IPS-NIHi11 (cell line): ENCODE measurements at places on chromosomes 2 and 18.

GRCh38 chr2:233990261-233990798, 60.2 kb upstream of the SPP2 start:
- DNase-seq: no peak

- DNase-seq: no peak
These were observed 378.1 kb downstream of the SOCS6 start for GRCh38 chr18:70666936-70667335.

DNA sequence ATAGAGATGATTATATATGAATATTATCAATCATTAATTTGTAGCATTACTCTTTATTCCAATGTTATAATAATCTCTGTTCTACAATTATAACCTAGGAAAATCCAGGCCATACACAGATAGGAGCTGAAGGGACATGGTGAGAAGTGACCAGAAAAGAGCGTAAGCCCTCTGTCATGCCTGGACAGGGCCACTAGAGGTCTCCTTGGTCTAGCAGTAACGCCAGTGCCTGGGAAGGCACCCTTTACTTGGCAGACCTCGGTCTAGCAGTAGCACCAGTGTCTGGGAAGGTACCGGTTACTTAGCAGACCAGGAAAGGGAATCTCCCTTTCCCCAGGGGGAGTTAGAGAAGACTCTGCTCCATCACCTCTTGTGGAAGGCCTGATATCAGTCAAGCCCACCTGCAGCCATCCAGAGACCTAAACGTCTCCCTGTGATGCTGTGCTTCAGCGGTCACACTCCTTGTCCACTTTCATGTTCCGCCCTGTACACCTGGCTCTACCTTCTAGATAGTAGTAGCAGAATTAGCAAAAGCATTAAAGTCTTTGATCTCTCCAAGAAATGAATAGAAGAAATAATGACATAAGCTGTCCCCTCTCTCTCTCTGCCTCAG, 447.5 kb upstream of the FSIP2 start:
- peak; percentile 40 for DNase-seq

- no peak for DNase-seq
These were observed 1779.7 kb upstream of the CELF4 start for GRCh38 chr18:39345321-39345720.

GRCh38 chr2:14756122-14756541, 123.6 kb downstream of the LRATD1 start:
- no peak for DNase-seq

GRCh38 chr2:225994748-225995405, 595.4 kb downstream of the NYAP2 start:
- DNase-seq: no peak
